ENCODE measurements at places on chromosomes 16 and 17. TPM values are rescaled to one million over a fixed set of nuclear protein-coding genes. Genes with fewer than 3 reads are reported as not detected.
A peak's percentile ranks its signal among the peaks of the same experiment; 100 is the strongest.

The HOXB6 gene
- 3.3 TPM for total RNA-seq

The KRTAP2-3 gene
- total RNA-seq = not detected

DNA sequence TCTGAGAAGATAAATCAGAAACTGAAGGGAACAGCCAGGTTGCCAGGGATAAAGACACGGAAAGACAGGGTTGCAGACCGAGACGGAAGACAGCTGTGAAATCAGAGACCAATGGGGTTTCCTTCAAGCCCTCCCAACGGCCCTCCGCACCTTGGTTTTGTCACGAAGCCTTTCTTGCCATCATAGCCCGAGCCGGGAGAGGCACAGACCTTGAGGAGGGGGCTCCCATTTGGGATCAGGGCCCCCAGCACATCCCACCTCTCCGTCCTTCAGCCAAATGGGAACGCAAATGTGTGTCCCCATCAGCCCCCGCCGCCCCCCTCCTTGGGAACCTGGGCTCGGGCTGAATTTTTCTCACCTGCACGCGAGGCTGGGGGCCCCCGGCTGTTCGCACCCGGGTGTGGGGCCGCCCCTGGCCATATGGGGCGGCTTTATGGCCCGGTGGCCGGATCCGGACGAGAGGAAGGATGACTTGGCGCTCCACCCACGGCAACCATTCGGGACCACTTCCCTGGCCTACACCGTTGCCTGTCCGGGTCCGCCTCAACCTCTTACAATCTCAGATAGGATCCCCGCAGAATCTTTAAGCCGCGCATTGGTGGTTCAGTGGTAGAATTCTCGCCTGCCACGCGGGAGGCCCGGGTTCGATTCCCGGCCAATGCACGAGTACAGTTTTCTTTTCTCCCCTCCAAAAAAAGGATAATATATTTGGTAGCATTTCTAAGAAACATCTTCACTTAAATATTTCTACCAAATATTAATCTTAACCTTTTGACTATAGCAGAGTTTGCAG lies 1.4 kb upstream of the HES7 start:
- DNase-seq = peak; percentile 78

GRCh38 chr17:13374203-13375143 lies 227.3 kb downstream of the HS3ST3A1 start:
- no peak for DNase-seq

DNA sequence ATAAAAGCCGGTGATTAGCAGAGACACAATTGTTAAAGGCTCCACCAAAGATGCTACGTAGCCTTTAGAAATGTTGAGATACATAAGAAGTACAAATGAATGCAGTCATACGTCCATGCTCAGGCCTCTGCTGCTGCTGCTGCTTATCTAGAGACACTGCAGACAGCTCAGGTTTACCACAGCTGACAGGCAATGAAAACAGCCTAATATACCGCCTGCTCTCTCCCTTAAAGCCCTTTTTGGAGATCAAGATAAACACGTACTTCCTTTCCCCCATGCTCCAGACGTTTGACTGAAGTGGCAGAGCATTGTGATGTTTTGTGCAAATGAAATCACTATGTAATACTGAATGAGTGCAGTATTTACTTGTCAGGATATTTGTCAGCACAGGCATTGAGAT lies 185.3 kb downstream of the AATF start:
- no peak for DNase-seq

The PRKCB gene
- 1.2 TPM for total RNA-seq

The ZDHHC1 gene
- 6.9 TPM for total RNA-seq

- no peak for DNase-seq
Observed at GRCh38 chr16:66878067-66878466, 2.2 kb upstream of the PDP2 start.

The SBK1 gene
- total RNA-seq = 20.6 TPM

The GDPD3 gene
- total RNA-seq = 0.76 TPM

The CCDC137 gene
- total RNA-seq = 8.3 TPM

GRCh38 chr17:75877752-75878173 lies 618 bp downstream of the TRIM47 start:
- DNase-seq = peak; percentile 76

- no peak for DNase-seq
Observed at GRCh38 chr16:7614021-7614795, 281.6 kb downstream of the RBFOX1 start.

DNA sequence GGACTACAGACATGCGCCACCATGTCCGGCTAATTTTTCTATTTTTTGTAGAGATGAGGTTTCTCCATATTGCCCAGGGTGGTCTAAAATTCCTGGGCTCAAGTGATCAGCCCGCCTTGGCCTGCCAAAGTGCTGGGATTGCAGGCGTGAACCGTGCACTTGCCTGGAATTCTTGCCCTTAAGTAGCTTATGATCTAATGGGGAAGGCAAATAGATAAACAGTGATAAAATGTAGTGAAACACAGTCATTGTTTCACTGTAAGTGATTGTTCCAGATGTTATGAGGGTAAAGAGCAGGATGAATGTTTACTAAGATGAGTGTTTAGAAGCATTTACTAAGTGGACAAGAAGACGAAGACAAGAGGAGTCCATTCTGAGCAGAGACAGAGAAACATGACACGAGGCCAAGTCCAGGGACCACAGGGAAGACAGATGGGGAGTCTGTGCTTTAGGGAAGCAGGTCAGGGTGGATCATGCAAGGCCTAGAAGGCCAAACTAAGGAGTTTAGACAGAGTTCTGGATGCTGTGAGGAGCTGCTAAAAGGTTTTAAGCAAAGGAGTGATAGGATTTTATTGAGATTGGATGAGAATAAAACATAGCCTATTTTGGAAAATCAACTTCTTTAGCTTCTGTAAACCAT lies 36.9 kb downstream of the YPEL2 start:
- no peak for DNase-seq

DNA sequence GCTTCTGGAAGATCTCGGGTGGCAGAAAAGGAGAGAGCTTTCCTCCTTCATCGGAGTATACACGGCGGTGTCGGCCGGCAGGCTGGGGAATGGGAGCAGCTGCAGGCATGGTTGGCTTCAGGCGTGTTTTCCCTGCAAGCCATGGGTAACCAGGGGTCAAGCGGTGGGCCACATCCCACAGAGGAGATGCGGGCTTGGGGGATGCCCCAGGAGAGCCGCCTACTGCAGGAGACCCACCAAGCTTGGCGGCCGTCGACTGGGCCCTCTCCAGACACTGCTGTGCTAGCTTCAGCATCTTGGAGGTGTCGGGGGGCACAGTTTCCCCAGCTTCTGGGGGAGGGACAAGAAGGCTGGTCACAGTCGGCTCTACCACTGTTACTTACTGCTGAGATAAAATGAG lies 4.2 kb downstream of the VPS9D1 start:
- no peak for DNase-seq

The CPHXL2 gene
- not detected for total RNA-seq

DNA sequence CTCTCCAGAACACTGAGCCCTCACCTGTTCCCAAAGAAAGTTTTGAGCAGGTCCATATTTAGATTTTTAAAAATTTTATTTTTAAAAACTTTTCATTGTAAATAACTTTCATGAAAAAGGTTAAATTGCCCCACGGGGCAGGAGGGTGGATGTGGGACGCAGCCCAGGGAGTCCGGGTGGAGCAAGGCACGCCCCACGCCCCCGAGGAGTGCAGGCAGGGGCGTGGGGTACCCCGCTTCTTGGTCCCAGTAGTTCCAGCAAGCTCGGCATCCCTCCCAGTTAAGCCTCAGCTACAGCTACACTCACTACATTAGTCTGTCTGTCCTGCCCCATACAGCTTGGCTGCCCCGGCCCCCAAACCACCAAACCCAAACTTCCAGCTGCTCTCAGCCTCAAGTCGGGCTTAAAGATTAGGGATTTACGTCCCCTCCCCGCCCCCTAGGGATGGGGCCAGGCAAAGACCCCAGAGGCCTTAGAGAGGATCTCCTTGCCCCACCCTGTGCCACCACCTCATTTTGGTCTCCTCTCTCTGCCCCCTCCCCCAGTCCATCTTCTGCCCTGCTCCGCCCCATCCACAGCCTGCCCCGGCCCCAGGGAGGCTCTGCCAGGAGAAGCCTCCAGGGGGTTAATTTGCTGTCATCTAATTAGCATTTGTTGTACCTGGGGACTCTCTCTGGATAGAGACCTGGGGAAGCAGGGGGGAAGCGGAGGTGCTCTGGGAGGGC lies 4.6 kb downstream of the FOXJ1 start:
- no peak for DNase-seq

The RAB26 gene
- 1.7 TPM for total RNA-seq

DNA sequence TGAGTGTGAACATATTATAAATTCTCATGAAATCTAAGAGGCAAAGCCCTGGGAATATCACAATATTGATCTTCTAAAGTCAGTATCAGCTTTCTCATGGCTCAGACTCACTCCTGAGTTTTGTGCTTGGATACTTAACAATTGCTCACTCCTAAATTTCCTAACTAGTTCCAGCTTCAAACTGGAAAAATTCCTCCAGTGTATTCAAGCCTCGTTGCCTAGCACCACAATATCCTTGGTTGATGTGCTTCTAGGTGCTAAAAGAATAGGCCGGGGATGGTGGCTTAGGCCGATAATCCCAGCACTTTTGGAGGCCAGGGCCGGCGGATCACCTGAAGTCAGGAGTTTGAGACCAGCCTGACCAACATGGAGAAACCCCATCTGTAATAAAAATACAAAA lies 62.5 kb downstream of the XYLT1 start:
- no peak for DNase-seq

DNA sequence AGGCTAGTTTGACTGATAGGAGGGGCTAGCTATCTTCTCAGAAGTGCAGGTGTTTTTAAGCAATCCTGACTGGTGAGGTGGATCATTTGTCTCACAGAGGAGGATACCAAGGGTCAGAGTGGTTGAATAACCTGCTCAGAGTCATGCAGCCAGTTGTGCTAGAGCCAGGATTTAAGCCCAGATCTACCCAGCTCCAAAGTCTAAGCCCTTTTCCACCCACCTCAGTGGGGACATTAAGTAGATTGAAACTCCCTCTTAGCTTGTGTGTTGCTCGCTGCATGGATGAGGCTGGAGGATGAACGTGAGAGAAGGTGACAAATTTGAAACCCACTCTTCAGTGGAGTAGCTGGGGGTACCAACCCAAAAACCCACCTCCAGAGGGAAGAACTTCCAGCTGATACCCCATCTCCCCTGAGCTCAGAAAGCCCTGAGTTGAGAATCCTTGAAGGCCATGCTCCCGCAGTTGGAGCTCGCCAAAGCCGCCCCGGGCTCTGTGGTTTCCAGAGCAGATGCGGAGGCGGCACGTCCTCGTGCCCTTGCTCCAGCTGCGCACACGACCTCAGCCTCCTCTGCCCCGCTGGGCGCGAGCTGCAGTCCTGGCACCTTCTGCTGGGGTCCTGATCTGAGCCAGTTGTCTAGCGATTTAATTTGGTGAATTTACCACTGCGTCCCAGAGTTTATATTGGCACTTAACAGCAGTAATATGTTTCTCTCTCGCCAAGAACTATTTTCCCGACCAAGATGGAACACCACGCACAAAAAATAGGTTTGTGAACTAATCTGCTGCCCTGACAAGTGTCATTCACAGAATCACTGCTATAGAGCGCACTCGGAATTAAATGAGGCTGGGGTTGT lies 159.5 kb downstream of the CCDC182 start:
- no peak for DNase-seq

The TXNDC11 gene
- 37.2 TPM for total RNA-seq

The DNAAF1 gene
- total RNA-seq = not detected

GRCh38 chr16:20868890-20869289 lies 31.3 kb downstream of the DCUN1D3 start:
- peak; percentile 93 for DNase-seq

- no peak for DNase-seq
Observed at GRCh38 chr17:78284146-78284545, 52.7 kb downstream of the TMEM235 start.

DNA sequence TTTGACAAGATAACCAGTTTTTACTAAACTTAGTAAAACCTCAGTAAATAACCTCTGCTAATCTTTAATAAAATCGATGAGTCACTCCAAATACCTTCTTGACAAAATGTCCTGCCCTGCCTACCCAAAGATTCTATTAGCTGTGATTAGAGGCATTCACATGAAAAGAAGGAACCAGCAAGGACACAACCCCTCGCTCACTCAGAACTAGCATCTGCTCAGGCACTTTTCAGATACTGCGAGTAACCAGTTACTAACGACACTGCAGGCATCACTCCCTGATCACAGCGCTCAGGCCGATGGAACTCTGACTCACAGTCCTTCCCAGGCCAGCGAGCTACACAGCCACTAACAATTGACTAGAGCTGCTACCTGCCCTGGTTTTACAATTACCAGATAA lies 24.3 kb downstream of the PELP1 start:
- DNase-seq = no peak

The SEZ6L2 gene
- 0.34 TPM for total RNA-seq

DNA sequence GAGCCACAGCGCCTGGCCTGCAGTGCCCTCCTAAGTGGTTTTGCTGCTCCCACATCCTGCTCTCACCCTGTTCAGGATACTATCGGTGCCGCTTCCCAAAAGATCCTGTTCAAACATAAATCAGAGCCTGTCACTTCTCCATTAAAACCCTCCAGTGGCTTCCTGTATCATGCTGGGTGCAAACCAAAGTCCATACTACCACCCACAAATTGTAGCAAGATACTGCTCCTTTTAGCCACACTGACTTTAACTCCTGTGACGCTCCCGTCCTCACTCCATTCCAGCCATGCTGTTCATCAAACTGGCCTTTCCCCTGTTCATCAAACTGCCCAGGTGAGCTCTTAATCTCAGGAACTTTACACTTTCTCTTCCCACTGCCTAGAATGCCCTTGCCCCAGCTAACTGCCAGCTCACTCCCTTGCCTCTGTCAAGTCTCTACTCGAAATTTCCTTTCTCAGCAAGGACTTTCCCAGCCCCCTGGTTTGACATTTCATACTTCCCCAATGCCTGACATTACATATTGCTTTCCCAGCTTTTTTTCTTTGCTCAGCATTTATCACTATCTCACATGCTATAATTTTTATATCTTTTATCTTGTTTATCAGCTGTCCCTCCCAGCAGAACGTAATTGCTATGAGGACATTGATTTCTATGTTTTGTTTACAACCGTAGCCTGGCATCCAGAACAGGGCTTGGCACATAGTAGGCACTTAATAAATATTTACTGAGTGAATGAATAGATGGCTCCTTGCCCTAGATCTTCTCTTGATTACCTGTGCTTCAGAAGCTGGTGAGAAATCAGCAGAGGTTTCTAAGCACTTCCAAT lies 44.3 kb upstream of the SMURF2 start:
- no peak for DNase-seq

DNA sequence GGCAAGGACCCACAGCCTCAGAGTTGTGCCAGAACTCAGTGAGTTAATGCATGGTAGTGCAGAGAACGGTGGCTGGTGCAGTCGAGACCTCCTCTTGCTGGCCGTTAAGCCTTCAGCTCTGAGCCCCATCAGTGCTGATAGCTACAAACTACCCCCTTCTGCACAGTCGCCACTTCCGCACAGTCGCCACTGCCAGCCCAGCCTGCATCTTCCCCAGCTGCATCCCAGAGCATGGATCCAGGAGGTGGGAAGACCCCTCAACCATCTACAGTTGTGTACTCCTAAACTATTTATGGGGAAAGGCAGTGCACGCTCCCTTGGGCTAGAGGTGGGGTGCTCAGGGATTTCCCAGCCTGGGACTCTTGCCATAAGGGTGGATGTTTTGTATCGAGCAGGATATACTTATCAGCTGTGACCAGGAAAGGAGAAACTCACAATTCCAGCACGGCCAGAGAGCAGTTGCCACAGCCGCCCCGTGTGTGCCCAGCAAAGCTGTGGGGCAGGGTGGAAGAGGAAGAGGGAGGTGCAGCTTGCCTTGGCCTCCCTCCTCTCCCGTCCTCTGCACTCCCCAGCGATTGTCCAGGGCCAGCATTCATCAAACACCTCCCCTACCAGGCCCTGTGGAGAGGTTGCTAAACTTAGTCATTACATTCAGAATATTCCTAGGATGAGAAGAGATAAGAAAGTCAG lies 49.5 kb upstream of the CMIP start:
- no peak for DNase-seq

The DOC2B gene
- 4.1 TPM for total RNA-seq
